T47D (cell line): ENCODE measurements at places on chromosomes 1 and 21.

DNA sequence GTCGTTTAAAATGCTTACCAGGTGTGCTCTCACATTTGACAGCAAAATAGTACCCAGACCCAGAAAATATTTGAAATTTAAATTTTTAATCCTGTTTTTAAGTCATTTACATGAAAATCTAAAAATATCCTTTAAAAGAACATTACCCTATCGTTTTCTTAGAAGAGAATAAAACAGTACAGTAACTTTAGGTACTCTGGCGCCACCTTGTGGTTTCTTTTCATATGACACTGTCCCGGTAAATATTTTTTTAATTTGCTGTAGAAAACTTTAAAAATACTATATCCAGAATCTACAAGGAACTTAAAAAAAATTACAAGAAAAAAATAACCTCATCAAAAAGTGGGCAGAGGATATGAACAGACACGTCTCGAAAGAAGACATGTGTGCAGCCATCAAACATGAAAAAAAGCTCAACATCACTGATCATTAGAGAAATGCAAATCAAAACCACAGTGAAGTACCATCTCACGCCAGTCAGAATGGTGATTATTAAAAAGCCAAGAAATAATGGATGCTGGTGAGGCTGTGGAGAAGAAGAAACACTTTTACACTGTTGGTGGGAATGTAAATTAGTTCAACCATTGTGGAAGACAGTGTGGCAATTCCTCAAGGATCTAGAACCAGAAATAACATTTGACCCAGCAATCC lies 129.2 kb downstream of the RGS21 start:
- DNase-seq, result peak; percentile 62

- DNase-seq, result no peak
Measured at GRCh38 chr1:187958207-187958606, 1129.5 kb downstream of the PLA2G4A start.

GRCh38 chr1:187842406-187843165 lies 1013.8 kb downstream of the PLA2G4A start:
- peak; percentile 33 for DNase-seq

- DNase-seq, result no peak
Measured at GRCh38 chr1:169802888-169803287, 8.2 kb upstream of the METTL18 start.

GRCh38 chr1:25433389-25434186 lies 2.9 kb downstream of the MACO1 start:
- no peak for DNase-seq

- no peak for DNase-seq
Measured at GRCh38 chr1:192441492-192441891, 124.7 kb downstream of the RGS21 start.

- no peak for DNase-seq
Measured at GRCh38 chr1:72932025-72932424, 649.7 kb upstream of the NEGR1 start.

- no peak for DNase-seq
Measured at GRCh38 chr1:10578070-10578469, 103.3 kb downstream of the PEX14 start.

GRCh38 chr1:33133478-33134105 lies 48.3 kb downstream of the TRIM62 start:
- DNase-seq, result no peak

DNA sequence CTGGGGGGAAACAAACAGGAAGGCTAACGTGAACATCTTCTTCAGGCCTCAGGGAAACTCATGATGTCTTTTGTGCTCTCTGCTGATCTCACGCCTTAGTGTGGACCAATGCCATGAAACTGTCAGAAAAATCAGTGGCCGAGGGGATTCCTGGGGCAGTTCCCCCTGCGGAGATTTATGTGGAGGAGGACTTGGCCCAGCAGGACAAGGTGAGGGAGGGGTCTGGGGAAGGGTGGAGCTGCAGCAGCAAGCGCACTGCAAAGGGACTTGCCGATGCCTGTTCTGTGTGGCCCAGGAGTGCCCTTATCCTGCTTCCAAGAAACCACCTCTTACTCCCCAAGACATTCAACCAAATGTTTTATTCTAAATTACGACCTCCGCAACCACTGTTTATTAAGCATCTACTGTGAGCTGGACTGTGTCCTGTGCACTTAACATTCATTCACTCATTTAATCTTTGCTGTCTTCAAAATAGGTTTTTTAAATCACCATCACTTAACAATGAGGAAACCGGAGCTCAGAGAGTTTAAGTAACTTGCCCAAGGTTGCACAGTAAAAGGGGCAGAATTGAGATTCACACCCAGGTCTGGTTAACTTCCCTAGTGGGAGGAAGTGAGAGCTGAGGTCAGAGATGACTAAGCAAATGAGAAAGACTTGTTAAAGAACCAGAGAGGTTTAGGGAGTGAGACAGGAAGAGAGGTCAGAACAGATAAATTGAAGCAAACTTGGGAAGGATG lies 49.7 kb downstream of the FHAD1 start:
- no peak for DNase-seq

DNA sequence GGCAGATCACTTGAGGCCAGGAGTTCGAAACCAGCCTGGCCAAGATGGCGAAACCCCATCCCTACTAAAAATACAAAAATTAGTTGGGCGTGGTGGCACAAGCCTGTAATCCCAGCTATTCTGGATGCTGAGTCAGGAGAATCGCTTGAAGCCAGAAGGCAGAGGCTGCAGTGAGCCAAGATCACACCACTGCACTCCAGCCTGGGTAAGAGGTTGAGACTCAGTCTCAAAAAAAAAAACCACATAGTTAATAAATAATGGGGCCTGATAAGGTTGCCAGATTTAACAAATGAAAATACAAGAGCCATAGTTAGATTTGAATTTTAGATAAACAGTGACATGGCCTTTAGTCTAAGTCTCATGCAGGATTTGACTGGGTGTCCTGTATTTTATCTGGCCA lies 175.7 kb downstream of the ZZZ3 start:
- no peak for DNase-seq

DNA sequence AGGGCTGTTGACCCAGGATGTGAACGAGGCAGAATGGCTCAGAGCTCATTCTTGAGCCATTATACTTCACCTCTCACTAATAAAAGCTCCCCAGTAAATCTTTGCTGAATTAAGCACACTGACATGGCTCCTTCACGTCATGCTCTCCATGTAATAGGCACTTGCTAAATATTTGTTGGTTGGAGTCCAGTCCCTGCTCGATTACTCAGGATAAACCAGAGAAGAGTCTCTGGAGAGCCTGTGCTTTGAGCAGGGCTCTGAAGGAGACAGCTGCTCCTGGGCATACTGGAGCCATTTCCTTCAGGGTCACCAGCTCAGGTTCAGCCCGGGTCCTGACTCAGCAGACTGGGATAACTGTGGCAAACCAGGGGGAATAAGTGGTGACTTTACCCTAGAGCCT lies 46.9 kb downstream of the HLX start:
- DNase-seq, result no peak

- no peak for DNase-seq
Measured at GRCh38 chr1:205480349-205480985, 24.0 kb upstream of the CDK18 start.

DNA sequence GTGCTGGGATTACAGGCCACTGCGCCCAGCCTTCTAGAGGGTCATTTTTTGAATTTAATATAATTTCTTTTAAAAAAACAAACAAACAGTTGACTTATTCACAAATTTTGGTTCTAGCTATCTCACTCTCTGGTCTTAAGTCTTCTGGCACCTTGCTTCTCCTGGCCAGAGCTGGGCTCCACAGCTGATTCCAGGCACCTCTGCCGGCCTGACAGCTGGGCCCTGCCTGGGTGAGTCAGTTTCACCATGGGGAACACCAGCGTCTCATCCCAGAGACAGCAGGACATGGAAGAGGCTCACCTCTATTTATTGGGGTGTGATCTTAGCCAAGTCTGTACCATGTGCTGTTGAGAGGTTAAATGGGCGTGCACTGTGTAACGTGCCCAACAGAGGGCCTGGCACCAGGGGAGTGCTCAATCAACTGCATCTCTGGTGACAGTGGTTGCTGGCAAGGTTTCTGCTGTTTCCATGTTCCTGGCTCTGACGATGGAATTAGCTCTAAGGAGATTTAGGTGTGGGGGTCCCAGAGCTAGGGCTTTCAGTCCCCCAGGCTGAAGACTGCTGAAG lies 956 bp downstream of the CPLANE2 start:
- peak; percentile 79 for DNase-seq

- no peak for DNase-seq
Measured at GRCh38 chr21:22516230-22516629, 1518.0 kb downstream of the NCAM2 start.

- no peak for DNase-seq
Measured at GRCh38 chr1:36093226-36093625, 4.5 kb downstream of the ADPRS start.

DNA sequence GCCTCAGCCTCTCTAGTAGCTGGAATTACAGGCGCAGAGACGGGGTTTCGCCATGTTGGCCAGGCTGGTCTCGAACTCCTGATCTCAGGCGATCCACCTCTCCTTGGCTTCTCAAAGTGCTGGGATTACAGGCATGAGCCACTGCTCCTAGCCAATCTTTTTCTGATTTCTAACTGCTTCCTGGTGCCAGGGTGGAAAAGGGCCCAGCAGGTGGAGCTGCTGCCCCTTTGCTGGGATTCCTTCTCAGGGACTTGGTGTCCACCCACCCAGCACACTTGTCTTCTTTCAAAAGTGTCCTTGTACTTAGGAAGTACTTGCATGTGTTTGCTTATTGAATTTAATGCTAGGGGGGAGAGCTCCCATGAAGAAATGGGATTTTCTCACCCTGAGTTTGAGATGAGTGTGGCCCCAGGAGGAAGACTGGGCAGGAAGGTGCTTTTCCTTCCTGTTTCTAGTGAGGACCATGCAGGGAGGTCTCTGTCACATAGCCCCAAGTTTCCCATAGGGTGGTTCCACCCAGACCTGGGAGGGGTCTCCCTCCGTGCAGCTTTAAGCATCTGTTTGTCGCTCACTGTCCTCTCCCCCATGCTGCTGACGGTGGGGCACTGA lies 14.2 kb downstream of the UTP11 start:
- peak; percentile 43 for DNase-seq

DNA sequence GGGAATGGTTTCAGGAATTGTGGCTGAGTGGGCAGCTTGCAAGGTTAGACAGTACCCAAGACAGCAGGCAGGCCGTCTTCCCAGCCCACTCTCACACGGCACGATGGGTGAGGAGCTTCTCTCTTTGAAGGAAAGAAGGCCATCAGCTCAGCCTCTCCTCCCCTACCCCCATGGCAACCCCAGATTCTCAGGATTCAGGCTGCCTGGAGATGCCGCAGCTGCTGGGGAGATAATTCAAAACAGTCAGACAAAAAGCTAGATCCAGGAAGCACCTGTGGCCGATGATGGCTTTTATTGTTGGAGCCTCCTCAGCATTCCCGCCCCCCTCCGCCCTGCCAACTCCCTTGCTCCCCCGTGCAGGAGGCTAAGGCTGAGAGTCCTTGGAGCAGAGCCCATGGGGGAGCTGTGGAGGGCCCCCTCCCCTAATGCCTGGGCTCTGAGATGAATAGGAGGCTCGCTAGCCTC lies 220.5 kb downstream of the TRABD2B start:
- no peak for DNase-seq

DNA sequence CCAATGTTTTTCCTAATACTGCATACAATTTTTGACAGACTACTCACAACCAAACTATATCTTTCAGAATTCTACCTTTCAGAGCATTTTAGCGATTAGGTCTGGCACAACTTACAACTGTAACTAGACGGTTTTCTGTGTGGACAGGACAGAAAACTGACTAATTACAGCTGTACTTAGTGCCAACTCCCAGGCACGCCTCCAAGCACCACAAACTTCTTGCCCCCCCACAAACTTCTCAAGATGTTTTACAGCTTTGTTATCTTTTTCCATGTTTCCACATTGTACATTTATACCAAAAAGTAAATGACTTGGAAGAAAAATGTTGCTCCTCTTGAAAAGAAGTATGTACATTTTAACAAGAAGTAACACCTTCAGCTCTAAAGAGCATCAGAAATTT lies 13.8 kb downstream of the LYST start:
- no peak for DNase-seq

DNA sequence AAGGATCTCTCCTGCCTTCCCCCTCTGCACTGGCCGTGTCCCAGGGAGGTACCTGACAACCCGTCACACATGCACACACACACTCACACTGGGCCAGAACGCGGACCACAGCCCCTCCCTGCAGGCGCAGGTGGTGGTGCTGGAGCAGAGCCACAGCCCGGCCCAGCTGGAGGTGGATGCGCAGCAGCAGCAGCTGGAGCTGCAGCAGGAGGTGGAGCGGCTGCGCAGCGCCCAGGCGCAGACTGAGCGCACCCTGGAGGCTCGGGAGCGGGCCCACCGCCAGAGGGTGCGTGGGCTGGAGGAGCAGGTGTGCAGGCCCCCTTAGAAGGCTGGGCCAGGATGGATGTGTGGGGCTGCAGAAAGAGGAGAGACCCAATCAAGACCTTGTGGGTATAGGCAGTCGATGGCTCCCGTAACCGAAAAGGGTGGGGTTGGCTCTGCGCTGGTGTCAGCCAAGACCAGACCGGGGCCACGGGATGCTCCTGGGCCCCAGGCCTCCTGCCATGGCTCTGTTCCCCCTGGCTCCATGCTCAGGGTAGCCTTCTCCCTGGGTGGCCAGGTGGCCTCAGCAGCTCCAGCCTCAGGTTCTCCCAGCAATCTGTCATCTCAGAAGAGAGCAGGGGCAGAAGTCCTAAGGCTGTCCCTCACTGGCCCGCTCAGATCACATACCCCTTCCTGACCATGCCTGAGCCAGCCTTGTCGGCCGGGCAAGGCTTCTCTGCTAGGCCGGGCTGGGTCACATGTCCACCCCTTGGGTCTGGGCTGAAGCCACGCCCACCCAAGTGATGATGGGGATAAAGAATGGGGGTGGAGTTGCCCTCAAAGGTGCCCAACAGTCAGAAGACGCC lies 8.9 kb downstream of the MFAP2 start:
- no peak for DNase-seq

DNA sequence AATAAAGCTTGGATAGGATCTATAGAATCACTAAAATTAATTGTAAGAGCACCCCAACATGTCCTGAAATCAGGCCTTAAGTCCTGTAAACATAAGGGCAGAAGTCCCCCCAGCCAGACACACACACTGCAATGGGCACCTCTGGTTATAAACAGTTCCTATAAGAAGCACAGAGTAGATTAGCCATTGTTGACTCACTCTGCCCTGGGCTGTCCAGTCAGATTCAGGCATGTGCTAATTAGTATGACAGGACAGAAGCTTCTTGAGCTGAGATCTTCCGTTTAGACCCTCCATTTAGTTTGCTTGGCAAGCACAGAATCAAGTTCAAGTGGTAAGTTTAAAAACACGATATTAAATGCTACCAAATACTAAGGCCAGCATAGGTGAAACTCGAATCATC lies 11.8 kb upstream of the DENND1B start:
- peak; percentile 37 for DNase-seq

DNA sequence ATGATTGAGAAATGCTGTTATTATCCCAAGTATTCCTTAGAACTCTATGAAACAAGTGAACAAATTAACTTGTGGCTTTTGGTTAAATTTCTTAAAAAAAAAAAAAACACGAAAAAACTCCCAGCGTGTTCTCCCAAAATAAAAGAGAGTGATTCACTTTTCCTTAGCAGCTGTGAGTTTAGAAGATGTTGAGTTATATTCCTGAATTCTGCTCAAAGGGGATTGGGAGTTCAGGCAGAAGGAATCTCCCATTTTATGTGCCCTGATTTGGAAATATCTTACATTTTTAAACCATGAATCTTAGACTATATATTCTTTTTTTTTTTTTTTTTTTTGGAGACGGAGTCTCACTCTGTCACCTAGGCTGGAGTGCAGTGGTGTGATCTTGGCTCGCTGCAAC lies 34.3 kb downstream of the SMG7 start:
- no peak for DNase-seq
